ENCODE measurements at places on chromosomes 4 and X. TPM values are rescaled to one million over a fixed set of nuclear protein-coding genes. Genes with fewer than 3 reads are reported as not detected.

The GPR101 gene
- total RNA-seq, result not detected

The CENPI gene
- total RNA-seq, result 26.1 TPM

The GPRASP2 gene
- total RNA-seq, result 6.2 TPM

The PROM1 gene
- total RNA-seq, result not detected

The SRPX gene
- not detected for total RNA-seq

The RELL1 gene
- total RNA-seq, result 11.9 TPM

All from PC-9 (cell line).